ENCODE measurements at places on chromosomes 1 and 21. TPM values are rescaled to one million over a fixed set of nuclear protein-coding genes. Genes with fewer than 3 reads are reported as not detected.

GRCh38 chr1:100927276-100927675, 31.4 kb downstream of the SLC30A7 start:
- no peaks in the 10 kb centered on the region for H3K27me3 ChIP-seq
- DNase-seq = no peak
- peaks cover 49% of the 10 kb centered on the region for H3K36me3 ChIP-seq
- H3K27ac ChIP-seq = no peak overlapping the region
- H3K4me3 ChIP-seq = no peak overlapping the region

DNA sequence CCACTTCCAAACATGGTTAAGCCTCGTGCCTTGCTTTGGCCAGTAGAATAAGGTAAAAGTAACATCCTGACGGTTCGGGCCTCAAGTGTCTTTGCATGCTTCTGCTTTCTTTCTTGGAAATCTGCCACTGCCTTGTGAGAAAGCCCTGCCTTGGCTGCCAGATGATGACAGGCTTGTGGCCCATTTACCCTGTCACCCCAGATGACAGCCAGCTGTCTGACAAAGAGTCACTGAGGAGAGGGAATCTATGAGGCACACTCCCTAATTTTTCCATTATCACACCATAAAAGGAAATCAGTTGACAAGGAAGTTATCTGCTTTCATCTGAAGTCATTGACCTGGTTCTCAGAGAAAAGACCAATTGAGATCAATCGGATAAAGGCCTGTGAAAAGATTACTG, 199.8 kb downstream of the USH2A start:
- H3K4me3 ChIP-seq = no peak overlapping the region
- no peak for DNase-seq
- H3K27me3 ChIP-seq = no peaks in the 10 kb centered on the region
- no peaks in the 10 kb centered on the region for H3K36me3 ChIP-seq
- no peak overlapping the region for H3K27ac ChIP-seq

DNA sequence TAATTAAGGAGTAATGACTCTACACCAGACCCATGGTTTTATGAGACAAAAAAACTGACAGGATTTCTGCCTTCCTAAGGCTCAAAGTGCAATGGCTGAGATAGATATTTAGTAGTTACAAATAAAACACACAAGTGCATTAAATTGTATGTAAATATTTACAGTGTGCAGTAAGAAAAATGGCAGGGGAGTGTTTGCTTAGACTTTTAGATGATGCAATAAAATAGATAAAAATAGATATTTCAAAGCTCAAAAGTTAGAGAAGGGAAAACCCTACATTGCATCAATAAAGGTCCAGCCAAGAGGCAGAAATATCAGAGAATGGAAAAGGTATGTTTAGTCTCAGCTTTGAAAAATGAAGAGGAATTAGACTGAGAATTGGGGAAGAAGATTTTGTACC, 226.3 kb upstream of the FGGY start:
- no peaks in the 10 kb centered on the region for H3K36me3 ChIP-seq
- H3K27ac ChIP-seq = no peak overlapping the region
- H3K4me3 ChIP-seq = no peak overlapping the region

- no peaks in the 10 kb centered on the region for H3K27me3 ChIP-seq
- H3K4me1 ChIP-seq = no peaks in the 10 kb centered on the region
- H3K36me3 ChIP-seq = no peaks in the 10 kb centered on the region
- DNase-seq = no peak
Measured at GRCh38 chr1:192927496-192927895, 118.7 kb downstream of the RGS2 start.

DNA sequence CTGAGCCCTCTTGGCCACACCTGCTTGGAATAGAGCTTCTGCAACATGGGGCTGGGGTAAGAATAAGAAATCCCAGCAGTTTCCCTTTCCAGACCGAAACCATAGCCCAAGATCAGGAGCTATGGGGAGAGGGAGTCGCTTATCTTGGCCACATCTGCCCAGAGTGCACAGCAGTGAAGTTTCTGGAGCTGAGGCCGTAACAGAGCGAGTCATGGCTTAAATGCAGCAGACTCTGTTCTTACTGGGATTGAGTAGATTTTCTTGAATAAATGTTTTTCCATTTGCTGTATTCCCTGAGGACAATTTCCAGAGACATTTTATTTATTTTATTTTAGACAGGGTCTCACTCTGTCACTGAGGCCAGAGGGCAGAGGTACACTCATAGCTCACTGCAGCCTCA, 33.5 kb downstream of the CFAP57 start:
- no peaks in the 10 kb centered on the region for H3K36me3 ChIP-seq
- H3K4me1 ChIP-seq = no peaks in the 10 kb centered on the region
- no peak for DNase-seq
- no peaks in the 10 kb centered on the region for H3K27me3 ChIP-seq

- no peak for DNase-seq
- no peak overlapping the region for H3K4me3 ChIP-seq
- no peak overlapping the region for H3K27ac ChIP-seq
Measured at GRCh38 chr1:54989968-54990810, 8.5 kb upstream of the BSND start.

GRCh38 chr1:100360790-100361510, 8.6 kb downstream of the CDC14A start:
- peaks cover 27% of the 10 kb centered on the region for H3K36me3 ChIP-seq
- no peak for DNase-seq
- H3K27me3 ChIP-seq = no peaks in the 10 kb centered on the region
- no peak overlapping the region for H3K27ac ChIP-seq

DNA sequence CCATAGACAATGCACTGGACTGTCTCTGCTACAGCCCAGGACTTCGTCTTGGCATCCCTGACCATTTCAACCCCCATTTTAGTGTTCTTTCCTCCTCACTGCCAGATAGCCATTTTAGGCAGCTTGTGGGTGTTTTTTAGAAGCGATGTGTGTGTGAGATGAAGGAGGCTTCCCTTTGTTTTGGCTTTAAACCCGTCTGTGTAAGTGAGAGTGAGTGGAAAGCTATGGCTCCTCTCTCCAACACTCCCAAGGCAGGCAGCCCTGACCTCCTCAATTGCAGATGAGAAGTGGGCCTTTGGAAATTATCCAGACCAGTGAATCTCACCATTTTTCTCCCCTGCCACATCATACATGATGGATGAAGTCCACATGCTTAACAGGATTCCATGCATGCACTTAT, 70.3 kb upstream of the PGBD5 start:
- DNase-seq = no peak
- no peak overlapping the region for H3K4me3 ChIP-seq
- no peaks in the 10 kb centered on the region for H3K4me1 ChIP-seq
- H3K27me3 ChIP-seq = no peaks in the 10 kb centered on the region

DNA sequence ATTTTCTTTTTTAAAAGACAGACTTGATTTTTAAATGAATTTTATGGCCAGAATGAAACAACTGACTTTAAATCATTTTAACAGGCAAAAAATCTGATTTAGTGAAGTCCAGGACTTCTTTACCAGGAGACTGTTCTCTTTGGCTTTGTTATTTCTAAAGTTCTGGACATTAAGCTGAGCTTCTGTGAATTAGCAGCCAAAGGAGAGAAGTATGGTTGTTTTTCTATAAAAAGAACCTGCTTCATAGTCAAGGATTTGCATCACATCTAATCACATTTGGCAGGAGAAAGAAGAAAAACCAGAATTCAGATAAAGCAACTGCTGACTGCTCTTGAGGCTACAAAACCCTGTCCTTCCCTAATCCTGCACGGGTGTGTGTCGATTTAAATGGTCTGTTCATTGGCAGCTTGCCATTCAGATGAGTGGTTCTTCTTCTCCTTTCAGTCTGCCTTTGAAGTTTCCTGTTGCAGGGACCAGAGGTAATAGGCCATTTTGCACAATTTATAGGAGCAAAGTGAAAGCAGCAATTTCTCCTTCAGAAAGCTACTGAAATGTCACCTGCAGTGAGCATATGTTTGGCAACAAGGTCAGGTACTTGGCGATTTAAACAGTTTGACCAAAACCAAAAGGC, 215.4 kb downstream of the OLFM3 start:
- no peak overlapping the region for H3K4me3 ChIP-seq
- peak; percentile 75 for DNase-seq
- H3K27me3 ChIP-seq = no peaks in the 10 kb centered on the region
- peak overlapping the region; percentile 10 for H3K27ac ChIP-seq
- no peaks in the 10 kb centered on the region for H3K36me3 ChIP-seq

- no peak overlapping the region for H3K27ac ChIP-seq
- no peaks in the 10 kb centered on the region for H3K4me1 ChIP-seq
- H3K4me3 ChIP-seq = no peak overlapping the region
- H3K36me3 ChIP-seq = no peaks in the 10 kb centered on the region
- H3K27me3 ChIP-seq = no peaks in the 10 kb centered on the region
Measured at GRCh38 chr1:200314085-200314750, 95.6 kb downstream of the ZNF281 start.

DNA sequence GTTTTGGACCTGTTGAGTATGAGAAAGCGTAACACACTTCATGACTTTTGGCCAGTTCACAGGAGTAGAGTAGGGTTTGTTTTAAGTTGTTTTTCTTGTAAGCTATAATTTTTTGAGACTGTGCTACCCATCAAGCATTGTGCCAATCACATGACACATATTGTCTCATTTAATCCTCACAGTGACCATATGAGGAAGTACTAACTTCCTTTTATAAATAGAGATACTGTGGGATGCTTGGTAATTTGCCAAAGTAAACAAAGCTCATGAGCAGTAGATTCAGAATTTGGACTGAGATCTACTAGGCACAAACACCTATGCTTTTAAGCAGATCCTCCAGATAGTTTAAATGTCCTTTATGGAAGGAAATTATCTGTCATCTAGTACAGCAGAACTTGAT, 178.3 kb downstream of the CACNA1E start:
- H3K27me3 ChIP-seq = no peaks in the 10 kb centered on the region
- no peak overlapping the region for H3K27ac ChIP-seq
- no peak for DNase-seq
- H3K4me1 ChIP-seq = no peaks in the 10 kb centered on the region

GRCh38 chr1:197042676-197043341, 24.3 kb downstream of the F13B start:
- no peak overlapping the region for H3K4me3 ChIP-seq
- no peaks in the 10 kb centered on the region for H3K4me1 ChIP-seq
- no peak overlapping the region for H3K27ac ChIP-seq
- H3K27me3 ChIP-seq = no peaks in the 10 kb centered on the region
- no peak for DNase-seq
- no peaks in the 10 kb centered on the region for H3K36me3 ChIP-seq

DNA sequence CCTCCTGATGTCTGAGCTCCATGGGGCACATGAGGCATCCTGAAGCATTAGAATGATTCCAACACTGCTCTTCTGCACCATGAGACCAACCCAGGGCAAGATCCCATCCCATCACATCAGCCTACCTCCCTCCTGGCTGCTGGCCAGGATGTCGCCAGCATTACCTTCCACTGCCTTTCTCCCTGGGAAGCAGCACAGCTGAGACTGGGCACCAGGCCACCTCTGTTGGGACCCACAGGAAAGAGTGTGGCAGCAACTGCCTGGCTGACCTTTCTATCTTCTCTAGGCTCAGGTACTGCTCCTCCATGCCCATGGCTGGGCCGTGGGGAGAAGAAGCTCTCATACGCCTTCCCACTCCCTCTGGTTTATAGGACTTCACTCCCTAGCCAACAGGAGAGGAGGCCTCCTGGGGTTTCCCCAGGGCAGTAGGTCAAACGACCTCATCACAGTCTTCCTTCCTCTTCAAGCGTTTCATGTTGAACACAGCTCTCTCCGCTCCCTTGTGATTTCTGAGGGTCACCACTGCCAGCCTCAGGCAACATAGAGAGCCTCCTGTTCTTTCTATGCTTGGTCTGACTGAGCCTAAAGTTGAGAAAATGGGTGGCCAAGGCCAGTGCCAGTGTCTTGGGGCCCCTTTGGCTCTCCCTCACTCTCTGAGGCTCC, 11.1 kb upstream of the RASSF5 start:
- DNase-seq = no peak
- no peak overlapping the region for H3K4me3 ChIP-seq

GRCh38 chr1:77234096-77234495, 14.9 kb upstream of the PIGK start:
- no peaks in the 10 kb centered on the region for H3K4me1 ChIP-seq
- H3K36me3 ChIP-seq = no peaks in the 10 kb centered on the region
- DNase-seq = no peak
- H3K27ac ChIP-seq = no peak overlapping the region
- no peaks in the 10 kb centered on the region for H3K27me3 ChIP-seq

DNA sequence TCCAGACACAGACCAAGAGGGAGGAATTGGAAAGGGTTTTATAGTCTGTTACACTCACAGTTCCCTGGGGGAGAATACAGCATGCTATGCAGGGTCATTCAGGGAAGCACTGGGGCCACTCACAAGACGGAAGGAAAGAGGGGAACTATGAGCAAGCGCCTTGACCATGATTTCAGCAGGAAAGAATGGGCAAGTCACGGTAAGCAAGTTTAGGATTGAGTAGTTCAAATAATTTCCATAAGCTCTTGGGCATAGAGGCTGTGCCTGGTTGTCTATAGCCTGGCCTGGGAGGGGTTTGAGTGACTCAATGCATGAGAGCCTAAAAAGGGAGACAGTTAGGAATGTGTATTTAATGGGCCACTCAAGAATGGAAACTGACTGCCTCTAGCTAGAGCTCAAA, 176.7 kb downstream of the TTLL7 start:
- no peak overlapping the region for H3K27ac ChIP-seq
- H3K4me1 ChIP-seq = peaks cover 12% of the 10 kb centered on the region
- H3K27me3 ChIP-seq = no peaks in the 10 kb centered on the region

DNA sequence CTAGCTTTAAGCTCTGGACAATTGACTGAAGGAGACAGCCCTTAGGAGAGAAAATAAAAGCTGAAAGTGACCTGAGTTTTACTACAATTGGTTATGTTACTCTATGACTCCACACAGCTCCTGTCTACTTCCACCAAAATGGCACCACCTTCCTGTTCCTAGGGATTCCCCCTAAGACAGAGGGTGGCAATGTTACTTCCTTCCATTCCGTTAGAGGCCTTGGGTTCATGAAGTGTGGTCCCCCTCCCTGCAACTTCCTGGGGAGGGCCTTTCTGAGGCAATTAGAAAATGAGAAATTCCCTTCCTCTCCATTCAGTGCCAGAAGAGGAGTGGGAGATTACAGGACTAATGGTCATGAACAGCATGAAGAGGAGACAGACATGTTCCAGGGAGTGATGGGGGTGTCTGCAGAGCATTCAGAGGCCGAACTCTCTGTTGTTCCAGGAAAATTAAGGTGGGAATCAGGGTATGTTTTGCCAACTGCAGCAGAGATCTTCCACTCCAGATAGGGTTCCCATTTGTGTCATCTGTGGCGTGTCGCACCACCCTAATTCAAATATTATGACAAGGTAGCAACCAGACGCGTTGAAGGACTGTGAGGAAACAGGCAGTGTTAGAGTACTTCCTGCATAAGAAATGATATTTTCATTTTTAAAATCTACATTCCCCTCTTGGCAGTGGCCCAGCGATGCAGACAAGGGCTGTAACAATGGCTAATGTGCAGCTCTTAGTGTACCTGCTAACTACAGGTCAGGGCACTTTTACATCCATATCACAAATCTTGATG, 53.1 kb upstream of the TRIM67 start:
- no peaks in the 10 kb centered on the region for H3K27me3 ChIP-seq
- H3K4me1 ChIP-seq = no peaks in the 10 kb centered on the region
- H3K36me3 ChIP-seq = no peaks in the 10 kb centered on the region
- H3K27ac ChIP-seq = no peak overlapping the region
- H3K4me3 ChIP-seq = no peak overlapping the region

- no peaks in the 10 kb centered on the region for H3K27me3 ChIP-seq
- H3K4me3 ChIP-seq = no peak overlapping the region
- DNase-seq = no peak
- H3K4me1 ChIP-seq = peaks cover 1% of the 10 kb centered on the region
Measured at GRCh38 chr1:110633646-110634030, 27.5 kb upstream of the KCNA2 start.

SLAMF8 gene
- total RNA-seq = not detected

CELA3A gene
- total RNA-seq = not detected

LINGO4 gene
- not detected for total RNA-seq

CYP4X1 gene
- not detected for total RNA-seq

TTC3 gene
- total RNA-seq = 298 TPM

WDR64 gene
- not detected for total RNA-seq

SLC26A9 gene
- not detected for total RNA-seq

KCNAB2 gene
- 57.0 TPM for total RNA-seq

TTC13 gene
- total RNA-seq = 11.2 TPM

CNKSR1 gene
- 0.29 TPM for total RNA-seq

CYYR1 gene
- total RNA-seq = not detected

KCNE2 gene
- not detected for total RNA-seq
